ENCODE measurements at places on chromosomes 13 and 19.

- peak; percentile 64 for DNase-seq
These were observed 285.0 kb upstream of the SLC10A2 start for GRCh38 chr13:103351035-103351828.

- DNase-seq = no peak
These were observed 11.7 kb downstream of the RAP2A start for GRCh38 chr13:97445522-97446187.

- DNase-seq = no peak
These were observed 2.8 kb upstream of the A1BG start for GRCh38 chr19:58355908-58356765.

- no peak for DNase-seq
These were observed 21.9 kb downstream of the ONECUT3 start for GRCh38 chr19:1774989-1775772.

DNA sequence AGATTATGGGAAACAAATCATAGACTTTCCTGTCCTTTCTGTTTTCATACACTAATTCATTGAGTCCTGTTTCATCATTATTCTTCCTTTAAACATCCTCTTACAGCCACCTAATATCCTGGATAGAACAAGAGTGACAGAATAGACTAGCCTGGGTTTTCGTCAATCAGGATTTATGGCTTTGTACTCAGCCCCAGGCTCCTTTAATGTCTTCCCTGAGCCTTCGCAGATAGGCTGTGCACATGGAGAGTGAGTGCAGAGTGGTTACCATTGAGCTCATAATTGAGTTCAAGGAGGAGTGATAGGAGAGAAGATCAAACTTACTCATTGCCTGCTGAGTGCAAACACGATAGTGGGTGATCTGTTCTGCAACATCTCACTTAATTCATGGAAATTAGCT, 304.9 kb downstream of the TDRD3 start:
- no peak for DNase-seq

GRCh38 chr19:14401468-14402195, 17.5 kb downstream of the DDX39A start:
- DNase-seq = no peak

GRCh38 chr19:30339624-30340525, 32.3 kb upstream of the ZNF536 start:
- no peak for DNase-seq

DNA sequence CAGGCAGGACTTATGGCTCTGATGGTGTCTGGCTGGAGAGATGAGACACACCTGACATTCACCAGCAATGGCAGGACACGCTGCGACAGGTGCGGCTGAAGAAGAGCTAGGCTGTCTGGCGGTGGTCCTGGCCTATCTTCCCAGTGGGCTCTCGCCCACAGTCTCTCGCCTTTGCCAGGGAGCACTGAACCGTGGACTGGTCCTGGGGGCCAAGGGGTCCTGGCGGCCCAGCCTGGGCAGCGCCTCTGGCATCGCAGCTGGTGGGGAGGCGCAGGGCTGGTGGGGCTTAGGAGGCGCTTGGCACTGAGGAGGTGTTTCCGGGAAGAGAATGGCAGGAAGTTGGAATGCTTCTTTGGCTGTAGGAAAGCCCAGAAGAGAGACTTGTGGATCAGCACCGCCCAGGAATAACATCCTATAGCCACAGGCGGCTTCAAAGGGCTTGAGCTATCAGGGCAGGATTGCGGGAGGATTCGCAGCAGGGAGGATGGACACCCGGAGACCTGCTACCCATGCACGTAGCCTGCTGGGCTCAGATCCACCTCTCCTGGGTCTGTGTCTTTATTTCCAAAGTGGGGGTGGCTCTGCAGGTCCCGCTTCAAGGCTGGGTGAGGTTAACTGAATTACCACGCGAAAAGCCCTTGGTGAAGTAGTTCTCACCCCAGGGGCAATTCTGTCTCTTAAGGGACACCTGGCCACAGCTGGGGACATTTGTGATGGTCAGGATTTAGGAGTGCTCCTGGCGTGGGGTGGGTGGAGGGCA, 14.6 kb downstream of the KDM4B start:
- no peak for DNase-seq

GRCh38 chr19:56091066-56091490, 30.0 kb downstream of the ZNF787 start:
- no peak for DNase-seq

- no peak for DNase-seq
These were observed 10.5 kb downstream of the KLF5 start for GRCh38 chr13:73069206-73069805.

Measured in RCC 7860 (cell line).